ENCODE measurements at places on chromosomes 5 and 9. TPM values are rescaled to one million over a fixed set of nuclear protein-coding genes. Genes with fewer than 3 reads are reported as not detected.

Gene QRFP
- not detected for total RNA-seq

Gene RAD1
- total RNA-seq: 15.2 TPM

Gene TLR4
- total RNA-seq: 2.6 TPM

Gene TEX48
- total RNA-seq: not detected

Gene IFNB1
- total RNA-seq: not detected

Gene FBP2
- not detected for total RNA-seq

Gene UBAC1
- 37.9 TPM for total RNA-seq

Gene TYRP1
- 0.23 TPM for total RNA-seq

Gene ENTR1
- total RNA-seq: 40.7 TPM

Gene DNLZ
- total RNA-seq: 37.6 TPM

Gene GABRG2
- not detected for total RNA-seq

Gene YIPF5
- total RNA-seq: 68.5 TPM

Gene TBC1D2
- 12.7 TPM for total RNA-seq

Gene IL3
- not detected for total RNA-seq

Gene AK8
- 0.82 TPM for total RNA-seq

Gene CRHBP
- not detected for total RNA-seq

Gene CEL
- 0.70 TPM for total RNA-seq

Gene IRX4
- total RNA-seq: 1.4 TPM

Gene PCDHGC5
- 0.58 TPM for total RNA-seq

Gene PCA3
- total RNA-seq: not detected

Gene SEMA6A
- 1.4 TPM for total RNA-seq

Gene COMMD10
- 26.5 TPM for total RNA-seq

Gene ARAP3
- total RNA-seq: 9.5 TPM

Gene ACER2
- 2.7 TPM for total RNA-seq

Gene SRP19
- 46.0 TPM for total RNA-seq

Gene NTNG2
- total RNA-seq: 1.3 TPM

Gene CCDC192
- total RNA-seq: 2.0 TPM

Gene INSL4
- total RNA-seq: not detected

Gene CDK9
- 46.1 TPM for total RNA-seq

Gene TUSC1
- 26.0 TPM for total RNA-seq

Gene MCC
- 19.4 TPM for total RNA-seq

Gene ZNF366
- not detected for total RNA-seq

Gene TMEM232
- total RNA-seq: 1.1 TPM

Gene FST
- total RNA-seq: 31.0 TPM

Gene NNT
- 54.8 TPM for total RNA-seq

Gene IL5
- not detected for total RNA-seq

Gene CAMK2A
- total RNA-seq: not detected

Gene GDNF
- 0.47 TPM for total RNA-seq

Gene SLC25A2
- not detected for total RNA-seq

Gene SLC2A6
- 7.0 TPM for total RNA-seq

Gene PLPPR1
- total RNA-seq: not detected

Gene ORM2
- not detected for total RNA-seq

Gene DBN1
- total RNA-seq: 170 TPM

Gene TAF1L
- not detected for total RNA-seq

Gene FOXD4
- 0.70 TPM for total RNA-seq

Gene NPR2
- total RNA-seq: 13.5 TPM

Gene SPRY4
- total RNA-seq: 22.5 TPM

Gene EMB
- 0.12 TPM for total RNA-seq

Gene TMEM171
- 3.5 TPM for total RNA-seq

Gene COL27A1
- total RNA-seq: 8.8 TPM

Gene SMIM33
- not detected for total RNA-seq
